ENCODE measurements at places on chromosomes 7 and 10. TPM values are rescaled to one million over a fixed set of nuclear protein-coding genes. Genes with fewer than 3 reads are reported as not detected.

CPA2 gene
- not detected for total RNA-seq

ZNF92 gene
- 10.0 TPM for total RNA-seq

PNLIPRP2 gene
- total RNA-seq = not detected

SPDYE11 gene
- total RNA-seq = not detected

SYT15 gene
- 0.43 TPM for total RNA-seq

MXI1 gene
- 4.3 TPM for total RNA-seq

ZNF282 gene
- total RNA-seq = 23.0 TPM

OR9A2 gene
- total RNA-seq = not detected

SKIDA1 gene
- total RNA-seq = under 0.01 TPM

TMEM72 gene
- total RNA-seq = not detected

WAPL gene
- total RNA-seq = 46.2 TPM

SEPTIN7 gene
- 181 TPM for total RNA-seq

UNCX gene
- not detected for total RNA-seq

MCM10 gene
- 21.8 TPM for total RNA-seq

KNDC1 gene
- under 0.01 TPM for total RNA-seq

SPOCK2 gene
- 0.44 TPM for total RNA-seq

MEIG1 gene
- not detected for total RNA-seq

TBC1D12 gene
- total RNA-seq = 9.8 TPM

TUBB8 gene
- total RNA-seq = not detected

VAX1 gene
- total RNA-seq = not detected

COL13A1 gene
- total RNA-seq = 34.2 TPM

SCIN gene
- total RNA-seq = 3.6 TPM

CNNM1 gene
- 1.6 TPM for total RNA-seq

SPDYE3 gene
- total RNA-seq = not detected

MUC12 gene
- total RNA-seq = 0.43 TPM

CDHR3 gene
- total RNA-seq = 5.2 TPM

C10orf95 gene
- total RNA-seq = not detected

MYL7 gene
- total RNA-seq = 0.44 TPM

ERVW-1 gene
- total RNA-seq = not detected

NME8 gene
- total RNA-seq = not detected

BHLHA15 gene
- 16.2 TPM for total RNA-seq
